Motor neuron (in vitro differentiated cells): ENCODE measurements at places on chromosomes 2 and 18. TPM values are rescaled to one million over a fixed set of nuclear protein-coding genes. Genes with fewer than 3 reads are reported as not detected.

LTBP1 gene
- 35.0 and 35.5 TPM in 2 replicates for total RNA-seq

DNA sequence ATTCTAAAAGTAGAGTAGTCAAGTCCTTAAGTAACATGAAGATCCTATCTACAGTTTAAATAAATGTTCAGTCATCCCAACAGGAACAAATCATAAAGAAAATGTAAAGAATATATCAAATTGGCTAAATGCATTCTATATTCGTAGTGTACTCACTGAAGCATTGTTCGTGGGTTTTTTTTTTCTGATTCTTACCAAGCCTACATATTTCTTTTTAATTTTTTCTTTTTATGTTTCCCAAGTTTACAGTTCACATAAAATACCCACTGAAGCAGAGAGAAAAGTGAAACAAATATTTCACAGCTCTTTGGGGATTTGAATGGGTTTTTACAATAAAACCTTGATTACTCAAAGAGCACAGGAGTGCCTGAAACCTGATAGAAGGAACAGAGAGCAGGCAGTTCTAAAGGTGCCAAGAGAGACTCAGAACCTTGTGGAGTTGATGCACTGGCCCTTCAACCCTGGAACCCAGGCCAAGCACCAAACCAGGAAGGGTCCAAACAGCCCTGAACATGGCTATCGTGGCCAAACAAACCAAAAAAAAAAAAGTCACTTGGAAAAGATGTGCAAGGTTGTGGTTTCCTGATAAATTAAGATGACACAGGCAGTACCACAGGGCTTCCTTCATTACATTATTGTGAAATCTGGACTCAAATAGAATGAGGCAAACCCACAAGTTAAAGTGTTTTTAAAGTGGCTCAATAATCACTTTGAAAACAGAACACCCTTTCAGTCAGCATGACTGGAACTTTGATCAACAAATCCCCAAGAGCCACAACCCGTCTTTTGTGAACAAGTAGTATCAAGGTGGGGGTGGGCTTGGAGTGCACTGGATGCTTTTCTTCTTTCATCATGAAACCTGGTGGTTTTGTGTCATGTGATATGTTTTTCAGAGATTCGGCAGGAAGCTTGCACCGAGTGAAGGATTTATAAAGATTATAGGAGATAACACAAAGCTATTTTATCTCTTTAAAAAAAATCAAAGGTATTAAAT, 245.0 kb upstream of the FN1 start:
- ATAC-seq, result no peak

CFAP65 gene
- total RNA-seq, result 1.4 and 1.8 TPM in 2 replicates

MEP1B gene
- not detected in 2 replicates for total RNA-seq

DNA sequence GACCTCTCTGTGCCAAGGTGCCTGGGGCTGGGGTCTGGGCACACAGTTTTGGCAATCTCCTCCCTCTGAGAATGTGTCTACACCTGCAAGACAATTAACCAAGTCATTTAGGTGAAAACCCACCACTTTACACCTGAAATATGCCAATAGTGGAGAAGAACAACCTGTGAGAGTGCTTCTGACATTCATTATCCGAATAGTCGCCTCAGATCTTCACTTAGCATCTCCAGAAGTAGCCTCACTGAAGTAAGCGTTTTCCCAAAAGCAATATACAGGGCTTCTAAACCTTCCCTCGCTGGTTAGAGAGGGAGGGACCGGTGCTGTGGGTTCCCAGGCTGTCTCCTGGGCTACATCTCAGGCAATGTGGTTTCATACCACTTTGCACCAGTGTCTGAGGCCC, 173.5 kb downstream of the DDX1 start:
- no peak for ATAC-seq

TPGS2 gene
- total RNA-seq, result 103 and 118 TPM in 2 replicates

GRCh38 chr2:122238006-122238559, 482.6 kb downstream of the TSN start:
- no peak for ATAC-seq

- no peak for ATAC-seq
Measured at GRCh38 chr18:32441533-32441932, 29.1 kb downstream of the GAREM1 start.

GRCh38 chr2:53422979-53423378, 344.6 kb upstream of the CHAC2 start:
- ATAC-seq, result peak; percentile 77

DNA sequence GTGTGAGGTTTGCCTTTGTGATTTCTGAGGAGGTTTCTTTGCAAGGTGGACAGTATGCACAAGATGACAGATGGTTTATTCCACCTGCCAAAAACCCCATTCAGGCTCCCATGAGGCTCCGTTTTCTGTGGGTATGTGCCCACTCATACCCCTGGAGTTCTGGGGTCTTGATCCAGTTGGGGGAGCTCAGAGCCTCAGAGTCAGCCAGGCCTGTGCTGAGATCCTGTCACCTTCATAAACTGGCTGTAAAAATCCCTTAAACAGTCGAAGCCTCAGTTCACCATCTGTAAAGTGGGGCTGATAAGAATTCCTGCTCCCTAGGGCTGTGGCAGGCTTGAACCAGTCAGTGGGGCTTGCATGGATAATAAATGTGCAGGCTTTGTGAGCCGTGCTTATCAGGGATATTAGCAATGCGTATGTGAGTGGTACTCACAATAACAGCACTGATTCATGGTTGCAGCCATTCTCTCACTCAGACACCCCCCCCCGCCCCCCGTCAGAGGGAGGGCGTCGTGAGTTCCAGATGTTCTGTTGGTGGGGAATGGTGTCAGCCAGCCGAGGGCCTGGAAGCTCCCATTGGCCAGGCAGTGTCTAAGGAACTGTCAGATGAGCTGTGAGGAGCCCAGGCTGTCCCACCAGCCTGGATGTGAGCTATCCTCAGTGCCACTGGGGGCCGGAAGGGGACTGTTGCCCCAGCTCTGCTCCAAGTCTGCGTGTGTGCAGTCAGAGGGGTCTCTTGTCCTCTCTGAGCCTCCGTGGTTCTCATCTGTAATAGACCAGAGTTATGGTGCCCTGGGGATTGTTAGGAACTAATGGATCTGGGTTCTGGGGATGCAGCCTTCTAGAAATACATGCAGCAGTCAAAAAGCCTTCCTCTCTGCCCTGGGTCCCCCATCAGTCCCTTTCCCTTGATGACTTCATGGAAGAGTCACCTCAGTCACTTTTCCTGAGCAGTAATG, 51.7 kb downstream of the KCNIP3 start:
- no peak for ATAC-seq

- no peak for ATAC-seq
Measured at GRCh38 chr2:75102011-75102410, 97.3 kb downstream of the TACR1 start.

ANKRD30B gene
- 0.16 and 0.50 TPM in 2 replicates for total RNA-seq

DNA sequence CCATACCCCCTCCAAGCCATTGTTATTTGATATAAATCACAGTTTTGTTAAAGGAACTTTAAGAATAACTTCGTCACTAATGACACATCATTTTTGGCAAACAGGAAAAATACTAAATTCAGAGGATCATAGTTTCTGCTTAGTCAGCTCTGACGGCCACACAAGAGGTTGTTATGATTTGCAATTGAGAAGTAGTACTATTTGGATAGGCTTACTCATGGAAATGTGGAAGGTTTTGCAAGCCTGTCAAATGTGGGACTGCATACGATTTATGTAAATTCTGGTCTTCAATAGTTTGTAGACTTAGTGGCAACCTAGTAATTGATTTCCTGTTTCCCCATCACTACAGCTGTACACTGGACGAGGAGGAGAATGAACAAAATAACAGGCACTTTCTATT, 108.1 kb downstream of the ARHGEF33 start:
- ATAC-seq, result no peak

DNA sequence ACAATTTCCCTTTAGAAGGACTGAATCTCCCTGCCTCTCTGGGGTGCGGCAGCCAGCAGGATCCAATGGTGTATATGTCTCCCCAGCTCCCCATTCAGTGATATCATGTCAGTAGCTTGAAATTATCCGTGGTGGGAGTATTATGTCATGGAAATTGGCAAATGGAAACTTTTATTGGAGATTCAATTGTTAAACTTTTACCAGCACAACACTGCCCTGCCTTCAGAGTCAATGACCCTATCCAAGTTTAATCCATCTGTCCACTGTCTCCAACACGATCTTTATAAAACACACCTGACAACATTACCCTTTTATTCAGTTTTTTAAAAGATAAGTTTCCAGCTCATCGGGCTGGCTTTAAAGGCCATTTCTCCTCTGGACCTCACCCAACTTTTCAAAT, 5.0 kb upstream of the IL1RN start:
- ATAC-seq, result no peak

DNA sequence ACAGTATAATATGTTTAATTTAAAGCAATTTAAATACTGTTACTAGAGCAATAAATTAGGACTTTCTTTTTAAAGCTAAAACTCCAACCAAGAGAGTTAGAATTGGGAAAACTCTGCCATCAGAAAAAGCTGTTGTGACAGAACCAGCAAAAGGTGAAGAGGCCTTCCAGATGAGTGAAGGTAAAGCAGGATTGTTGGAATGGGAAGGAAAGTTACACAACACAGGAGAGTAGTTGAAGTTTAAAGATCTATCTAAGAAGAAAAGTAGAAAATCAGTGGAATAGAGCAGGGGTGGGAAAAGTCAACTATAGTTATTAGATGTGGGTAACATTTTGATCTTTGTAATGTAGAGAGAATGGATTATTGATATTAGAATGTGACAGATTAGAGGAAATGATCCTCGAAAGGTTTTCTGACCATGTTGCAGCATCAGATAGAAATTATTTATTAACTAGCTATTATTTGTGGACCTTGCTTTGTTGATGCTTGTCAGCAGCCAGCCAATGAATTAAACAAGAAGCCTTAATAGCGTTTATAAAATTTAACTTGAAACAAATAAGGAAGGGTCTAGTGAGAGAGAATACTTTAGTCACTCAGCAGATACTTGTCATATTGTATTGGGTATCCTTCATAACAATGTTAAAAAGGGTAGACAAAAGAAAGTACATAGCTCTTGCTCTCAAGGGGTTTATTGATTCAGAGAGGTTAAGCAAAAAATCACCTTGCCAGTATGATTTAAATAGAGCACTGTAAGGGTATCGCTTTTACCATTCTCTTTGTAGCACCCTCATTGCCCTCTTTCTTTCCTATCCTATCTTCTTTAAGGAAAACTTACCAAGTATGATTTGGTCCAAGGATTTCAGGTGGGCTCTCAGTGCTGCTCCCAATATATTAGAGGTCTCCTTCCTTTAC, 24.6 kb upstream of the DYSF start:
- ATAC-seq, result no peak

FAHD2B gene
- total RNA-seq, result 17.8 and 20.5 TPM in 2 replicates

CEP68 gene
- total RNA-seq, result 25.2 and 26.1 TPM in 2 replicates

DNA sequence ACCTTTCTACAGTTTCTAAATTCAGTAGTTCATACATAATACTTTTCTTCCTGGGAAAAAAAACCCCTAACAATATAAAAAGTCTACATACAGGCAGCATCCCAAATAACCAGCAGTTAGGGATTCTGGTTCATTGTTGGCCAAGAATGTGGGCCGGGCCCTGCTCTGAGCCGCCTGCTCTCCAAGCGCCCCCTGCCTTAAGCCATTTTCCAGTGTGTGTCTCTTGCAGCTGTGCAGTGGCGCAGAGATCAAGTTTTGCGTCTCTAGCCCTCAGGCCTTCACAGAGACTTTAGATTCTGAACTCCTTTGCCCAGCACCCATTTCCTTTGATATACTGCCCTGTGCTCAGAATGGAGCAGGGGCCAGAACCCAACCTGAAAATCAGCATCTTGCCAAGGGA, 32.9 kb downstream of the RMC1 start:
- ATAC-seq, result no peak

- no peak for ATAC-seq
Measured at GRCh38 chr18:50096766-50097435, 98.0 kb downstream of the MYO5B start.

DNA sequence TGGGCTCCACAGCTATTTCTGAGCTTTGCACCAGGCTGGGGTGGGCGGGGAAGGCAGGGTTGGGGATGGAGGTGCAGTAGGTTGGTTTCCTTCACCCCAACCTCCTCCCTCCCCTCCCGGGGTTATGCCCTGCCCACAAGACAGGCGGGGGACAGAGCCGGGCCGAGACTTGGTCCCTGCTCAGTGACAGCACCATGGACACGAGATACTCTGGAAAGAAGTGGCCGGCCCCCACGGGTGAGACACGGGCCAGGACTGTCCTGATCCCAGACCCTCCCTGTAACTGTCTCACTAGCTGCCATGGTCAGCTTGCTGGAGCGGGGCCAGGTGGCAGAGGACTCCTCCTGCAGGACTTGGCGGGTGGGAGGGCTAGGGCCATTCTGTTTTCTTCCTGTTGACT, 59.7 kb downstream of the DYSF start:
- ATAC-seq, result no peak

- peak; percentile 40 for ATAC-seq
Measured at GRCh38 chr2:70947556-70948184, 12.0 kb downstream of the ATP6V1B1 start.

GRCh38 chr2:189412330-189412953, 28.8 kb upstream of the WDR75 start:
- ATAC-seq, result no peak

KCNG2 gene
- 0.17 and 0.27 TPM in 2 replicates for total RNA-seq

LYPD6B gene
- 0.98 and 1.8 TPM in 2 replicates for total RNA-seq

DNA sequence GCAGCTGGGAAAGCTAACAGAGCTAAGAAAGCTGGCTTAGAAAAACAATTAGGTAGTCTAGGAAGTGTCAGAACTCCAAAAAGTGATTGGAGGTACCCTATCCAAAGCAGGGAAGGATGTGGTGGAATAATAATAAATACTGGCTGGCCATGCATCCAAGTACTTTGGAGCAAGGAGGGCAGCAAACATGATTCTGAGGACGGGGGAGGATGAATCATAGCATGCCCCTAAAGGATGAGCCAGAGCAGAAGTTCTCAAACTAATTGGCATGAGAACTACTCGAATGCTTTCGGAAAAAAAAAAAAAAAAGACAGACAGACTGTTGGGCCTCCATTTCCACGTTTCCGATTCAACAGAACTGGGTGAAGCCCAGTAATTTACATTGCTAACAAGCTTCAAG, 2.4 kb downstream of the CWC22 start:
- no peak for ATAC-seq

- ATAC-seq, result no peak
Measured at GRCh38 chr2:173353556-173353955, 1.1 kb upstream of the CDCA7 start.

PSMA8 gene
- not detected in 2 replicates for total RNA-seq

DNPEP gene
- 12.3 and 12.9 TPM in 2 replicates for total RNA-seq

- no peak for ATAC-seq
Measured at GRCh38 chr2:157849591-157849990, 26.5 kb downstream of the ACVR1 start.

DNA sequence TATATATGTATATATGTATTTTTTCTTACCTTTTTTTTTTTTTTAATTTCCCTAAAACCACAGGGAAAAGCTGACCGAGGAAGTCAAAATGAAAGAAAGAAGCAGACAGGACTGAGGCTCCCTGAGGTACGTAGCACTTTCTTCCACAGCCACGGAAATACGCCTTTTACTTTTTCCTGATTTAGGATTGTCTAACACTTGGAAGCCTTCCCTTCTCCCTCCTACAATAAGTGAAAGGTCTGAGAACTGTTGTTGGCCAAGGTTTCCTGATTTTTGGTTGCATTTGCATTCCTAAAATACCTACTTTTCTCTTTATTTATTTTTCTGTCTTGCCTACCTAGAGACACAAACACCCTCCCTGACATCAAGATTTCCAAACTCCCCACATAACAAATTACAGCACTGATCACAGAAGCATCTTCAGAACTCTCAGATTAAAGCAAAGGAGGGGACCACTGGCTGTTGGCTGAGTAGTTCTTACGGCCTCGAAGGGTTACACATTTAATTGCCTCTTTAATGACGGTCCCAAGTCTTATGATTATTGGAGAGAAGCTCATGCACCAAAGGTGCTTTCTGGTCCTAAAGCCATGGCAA, 778.5 kb upstream of the FANCL start:
- no peak for ATAC-seq

CYRIA gene
- total RNA-seq, result 19.1 and 19.6 TPM in 2 replicates
